ENCODE measurements at places on chromosomes 6 and 20. TPM values are rescaled to one million over a fixed set of nuclear protein-coding genes. Genes with fewer than 3 reads are reported as not detected.

KIF25 gene
- not detected for total RNA-seq

SNRPB gene
- 182 TPM for total RNA-seq

APMAP gene
- total RNA-seq: 39.0 TPM

NHLRC1 gene
- total RNA-seq: 8.1 TPM

PXDC1 gene
- 7.3 TPM for total RNA-seq

OXT gene
- total RNA-seq: 1.6 TPM

C20orf141 gene
- not detected for total RNA-seq

CLPSL1 gene
- total RNA-seq: not detected

ZNF334 gene
- total RNA-seq: 3.0 TPM

ATP6V1G2 gene
- total RNA-seq: 1.1 TPM

C6orf52 gene
- not detected for total RNA-seq

SLC17A2 gene
- total RNA-seq: not detected
